ENCODE measurements at places on chromosomes 11 and 22.

DNA sequence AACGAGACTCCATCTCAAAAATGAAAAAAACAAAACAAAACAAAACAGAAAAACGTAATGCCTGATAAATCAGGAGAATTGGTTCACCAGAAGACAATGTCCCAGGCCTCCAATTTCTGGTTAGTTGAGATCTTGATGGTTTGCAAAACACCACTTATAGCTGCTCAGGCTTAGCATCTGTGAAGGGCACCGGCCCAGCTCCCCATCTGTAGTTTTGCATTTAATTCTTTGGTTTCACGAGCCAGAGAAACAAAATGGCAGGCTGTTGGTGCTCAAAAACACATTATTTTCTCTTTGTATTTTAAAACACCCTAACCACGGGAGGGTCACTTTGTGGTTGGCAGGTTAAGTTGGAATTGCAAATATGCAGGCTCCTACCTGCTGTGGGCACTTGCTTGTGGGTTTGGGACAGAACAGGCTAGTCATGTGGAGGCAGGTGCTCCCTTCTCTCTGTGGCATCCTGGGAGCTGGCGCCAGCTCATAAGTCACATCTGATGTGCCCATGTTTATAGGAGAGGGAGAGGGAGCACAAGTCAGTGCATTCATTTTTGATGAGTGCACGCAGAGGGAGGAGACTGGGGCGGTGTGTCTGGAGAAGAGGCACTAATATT is 145.9 kb downstream of the CEP164 start:
- peak; percentile 62 for DNase-seq

DNA sequence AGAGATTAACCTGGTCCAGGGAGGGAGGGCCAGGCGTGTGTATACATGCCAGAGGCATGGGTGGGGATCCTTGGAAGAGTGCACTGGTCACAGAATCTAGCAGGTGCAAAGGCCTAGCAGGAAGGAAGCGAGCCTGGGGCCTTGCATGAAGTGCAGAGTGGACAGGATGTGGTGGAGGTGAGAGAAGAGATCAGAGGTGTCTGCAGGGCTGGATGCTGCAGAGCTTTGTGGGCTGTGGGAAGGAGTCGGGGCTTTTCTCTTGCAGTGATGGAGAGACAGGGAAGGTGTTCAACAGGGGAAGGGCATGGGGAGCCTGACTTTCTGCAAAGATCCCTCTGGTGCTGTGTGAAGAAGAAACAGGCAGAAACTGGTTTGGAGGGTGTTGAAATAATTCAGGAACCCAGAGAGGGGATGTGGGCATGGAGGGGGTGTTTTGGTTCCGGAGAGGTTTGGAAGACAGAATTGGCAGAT is 2.5 kb upstream of the TPST2 start:
- no peak for DNase-seq

GRCh38 chr11:71474141-71474770 is 21.3 kb downstream of the NADSYN1 start:
- no peak for DNase-seq

GRCh38 chr11:22065472-22065871 is 127.4 kb upstream of the ANO5 start:
- no peak for DNase-seq

DNA sequence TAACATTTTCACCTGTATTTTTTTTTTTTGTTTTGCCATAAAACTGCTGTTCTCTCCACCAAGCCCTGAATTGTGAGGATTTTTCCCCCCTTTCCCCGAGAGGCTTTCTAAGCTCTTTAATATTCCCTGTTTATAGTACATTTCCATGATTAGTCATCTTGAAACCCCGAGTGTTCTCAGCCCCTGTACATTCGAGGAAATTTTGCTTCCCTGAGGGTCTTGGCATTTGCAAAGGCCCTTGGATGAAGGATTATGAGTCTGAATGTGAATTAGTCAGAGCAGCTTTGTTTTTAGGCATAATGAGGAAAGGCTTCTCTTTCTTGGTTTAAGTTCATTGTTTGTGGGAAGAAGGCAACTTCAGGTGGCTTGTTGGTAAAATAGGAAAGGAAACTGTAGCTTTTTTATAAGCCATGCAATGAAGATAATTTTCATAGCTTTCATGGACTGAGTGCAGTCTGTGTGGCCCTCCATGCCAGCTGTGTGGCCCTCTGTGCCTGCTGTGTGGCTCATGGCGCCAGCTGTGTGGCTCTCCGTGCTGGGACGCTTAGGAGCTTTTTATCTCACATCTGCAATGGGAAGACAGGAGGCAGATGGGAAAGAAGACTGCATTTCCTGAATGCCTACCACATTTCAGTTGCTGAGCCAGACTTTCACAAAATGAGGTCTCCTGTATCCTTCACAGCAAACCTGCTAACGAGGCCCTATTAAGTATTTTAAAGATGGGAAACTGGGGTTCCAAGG is 129.0 kb downstream of the TEAD1 start:
- DNase-seq, result peak; percentile 74

DNA sequence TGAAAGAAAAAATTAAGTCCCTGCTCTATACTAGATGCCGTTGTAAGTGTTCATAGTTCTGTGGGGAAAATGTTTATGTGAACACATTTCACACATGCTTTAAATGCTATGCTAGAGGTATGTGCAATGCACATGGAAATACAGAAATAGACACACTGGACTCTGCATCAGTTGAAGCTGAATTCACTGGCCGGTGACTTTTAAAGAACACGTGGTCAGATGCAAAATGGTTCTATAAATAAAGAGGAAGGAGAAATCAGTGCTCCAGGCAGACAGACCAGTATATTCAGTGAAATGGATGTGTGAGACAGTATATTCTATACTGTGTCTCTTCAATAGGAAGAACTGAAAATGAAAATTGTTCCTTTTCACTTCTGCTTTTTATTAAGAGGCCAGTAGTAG is 29.9 kb downstream of the TRPC6 start:
- DNase-seq, result no peak

DNA sequence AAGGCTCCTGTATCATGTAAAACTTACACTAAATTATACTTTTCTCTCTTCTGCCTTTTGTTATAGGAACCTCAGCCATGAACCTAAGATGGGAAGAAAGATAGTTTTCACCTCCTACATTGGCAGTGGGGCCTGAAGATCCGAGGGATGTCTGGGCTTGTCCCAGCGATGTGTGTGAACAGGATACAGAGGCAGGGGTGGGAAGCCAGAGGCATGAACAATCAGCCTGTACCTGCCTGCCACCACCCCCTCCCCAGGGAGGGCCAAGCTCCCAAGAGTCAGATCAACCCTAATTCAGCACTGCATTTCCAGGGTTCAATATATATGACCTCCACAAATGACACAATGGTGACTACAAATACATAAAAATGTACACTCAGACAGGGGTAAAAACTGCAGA is 9.4 kb downstream of the KIAA0930 start:
- no peak for DNase-seq

- no peak for DNase-seq
Observed at GRCh38 chr11:110587129-110587528, 125.1 kb downstream of the ARHGAP20 start.

GRCh38 chr22:29476116-29476515 is 3.9 kb upstream of the NEFH start:
- DNase-seq, result no peak

- DNase-seq, result no peak
Observed at GRCh38 chr22:39745789-39746188, 147.8 kb downstream of the ENTHD1 start.

GRCh38 chr11:28713850-28714249 is 605.7 kb downstream of the METTL15 start:
- DNase-seq, result no peak

- peak; percentile 72 for DNase-seq
Observed at GRCh38 chr11:129853518-129854231, 38.0 kb downstream of the TMEM45B start.

- peak; percentile 47 for DNase-seq
Observed at GRCh38 chr11:7575841-7576725, 62.3 kb downstream of the PPFIBP2 start.

DNA sequence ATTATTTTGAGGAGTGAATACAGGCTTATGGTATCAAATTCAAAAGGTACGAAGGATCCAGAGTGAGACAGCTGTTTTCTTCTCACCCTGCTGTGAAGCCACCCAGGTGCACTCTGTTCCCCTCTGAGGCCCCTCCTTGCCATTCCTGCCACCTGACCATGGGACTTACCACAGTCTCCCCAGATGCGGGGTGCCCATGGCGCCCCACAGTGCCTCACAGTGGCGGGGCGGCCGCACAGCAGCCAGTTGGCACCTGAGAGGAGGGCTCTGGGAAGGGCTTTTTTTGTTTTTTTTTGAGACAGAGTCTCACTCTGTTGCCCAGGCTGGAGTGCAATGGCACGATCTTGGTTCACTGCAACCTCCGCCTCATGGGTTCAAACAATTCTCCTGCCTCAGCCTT is 151.7 kb downstream of the CEP164 start:
- DNase-seq, result no peak

DNA sequence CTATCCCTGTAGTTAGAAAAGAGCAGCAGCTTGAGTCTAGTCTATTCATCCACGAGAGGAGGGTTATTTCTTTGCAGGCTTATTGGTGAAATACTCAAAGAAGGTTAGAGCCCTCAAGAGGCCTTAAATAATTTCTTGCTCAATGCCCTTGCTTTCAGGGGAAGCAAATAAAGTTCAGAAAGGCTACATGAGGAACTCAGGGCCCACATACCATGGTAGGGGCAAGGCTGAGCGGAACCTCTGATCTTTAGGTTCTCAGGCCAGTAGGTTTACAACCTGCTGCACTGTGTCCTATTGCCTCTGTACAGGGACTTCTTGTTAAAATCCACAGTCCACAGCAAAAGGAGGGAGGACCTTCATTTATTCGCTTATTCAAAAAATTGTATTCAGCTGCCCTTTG is 101.7 kb downstream of the ADAMTS15 start:
- DNase-seq, result no peak

DNA sequence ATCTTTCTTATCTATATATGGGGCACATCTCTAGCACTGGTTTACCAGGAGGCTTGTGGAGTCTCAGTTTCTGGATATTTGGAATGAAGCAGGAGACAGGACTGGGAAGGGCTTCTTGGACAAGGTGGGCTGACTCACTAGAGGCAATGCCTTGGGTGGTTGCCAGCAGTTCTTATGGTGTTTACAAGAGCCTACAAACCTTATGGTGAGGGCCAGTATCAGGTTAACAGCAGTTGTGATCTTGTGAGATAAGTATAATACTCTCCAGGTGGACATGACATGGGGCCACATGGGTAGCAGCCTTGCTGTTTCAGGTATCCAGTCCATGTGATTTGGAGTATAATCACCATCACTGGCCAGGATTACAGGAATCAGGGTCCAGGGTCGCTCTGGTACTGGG is 10.2 kb downstream of the FUT4 start:
- peak; percentile 63 for DNase-seq

- DNase-seq, result no peak
Observed at GRCh38 chr22:45672564-45673481, 1.2 kb downstream of the ATXN10 start.

- peak; percentile 11 for DNase-seq
Observed at GRCh38 chr11:65718964-65719492, 1.6 kb downstream of the RNASEH2C start.

GRCh38 chr11:118398791-118399559 is 2.4 kb upstream of the ATP5MG start:
- peak; percentile 17 for DNase-seq

DNA sequence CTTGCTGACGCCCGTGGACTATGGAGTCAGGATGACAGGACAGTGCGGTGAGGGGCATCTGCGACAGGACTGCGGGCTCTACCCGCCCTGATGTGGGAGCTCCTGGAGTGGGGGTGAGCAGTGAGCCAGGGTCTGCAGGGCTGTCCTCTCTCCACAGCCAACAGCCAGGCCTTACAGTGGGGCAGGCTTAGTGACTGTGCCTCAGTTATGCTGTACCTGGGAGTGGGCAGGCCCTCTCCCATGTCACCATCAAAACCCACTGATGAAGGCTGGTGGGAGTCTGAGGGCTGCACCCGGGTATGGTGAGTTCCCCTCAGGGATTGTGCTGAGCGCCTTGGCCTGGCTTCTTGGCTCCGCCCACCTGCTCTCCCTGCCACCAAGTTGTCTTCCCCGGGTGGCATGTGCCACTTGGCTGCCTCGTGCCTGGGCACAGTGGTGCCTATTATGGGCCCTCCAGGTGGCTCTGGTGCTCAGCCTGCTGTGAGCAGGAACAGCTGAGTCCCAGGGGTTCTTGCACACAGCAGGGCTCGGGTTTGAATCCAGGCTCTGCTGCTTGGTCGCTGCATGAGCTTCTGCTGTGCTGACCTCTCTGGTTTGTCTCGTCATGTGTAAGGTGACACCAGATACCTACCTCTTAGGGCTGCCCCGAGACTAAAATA is 4.1 kb upstream of the TRIOBP start:
- no peak for DNase-seq

Data from kidney tubule cell (primary cell).